ENCODE measurements at places on chromosomes 6 and 20.

DNA sequence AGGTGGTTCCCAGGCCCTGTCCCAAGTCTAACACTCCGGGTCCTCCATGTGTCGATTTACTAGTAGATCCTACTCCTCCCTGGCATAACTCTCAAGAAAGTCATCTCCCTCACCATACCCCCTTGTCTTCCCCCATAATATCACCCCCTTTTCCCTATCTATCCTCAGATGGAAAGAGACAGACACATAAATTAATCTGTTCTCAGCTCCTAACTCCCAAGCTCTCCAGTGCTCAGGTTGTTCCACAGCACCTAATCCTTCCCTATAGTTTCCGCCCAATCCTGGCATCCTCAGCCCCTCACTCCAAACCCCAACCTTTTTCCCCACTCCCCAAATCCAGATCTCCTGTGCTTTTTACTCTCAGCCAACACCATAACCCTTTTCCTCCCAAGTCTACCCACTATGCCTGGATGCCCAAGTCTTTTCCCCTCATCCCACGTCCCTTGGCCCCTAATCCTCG lies 808 bp downstream of the ILRUN start:
- no peak for DNase-seq

DNA sequence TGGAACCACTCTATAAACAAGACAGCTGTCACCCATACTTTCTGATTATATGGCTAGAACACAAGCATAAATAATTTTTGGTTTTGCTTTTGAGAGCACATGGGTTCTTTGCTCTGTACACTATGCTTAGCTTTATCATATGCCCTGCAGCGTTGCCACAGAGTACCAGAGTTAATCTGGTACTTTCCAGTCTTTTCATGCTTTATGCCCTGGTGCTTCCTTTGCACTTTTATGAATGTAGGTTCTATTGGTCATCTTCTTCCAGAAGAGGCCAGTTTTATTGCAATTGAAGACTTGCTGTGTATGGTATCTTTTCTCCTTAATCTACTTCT lies 20.8 kb downstream of the SHLD1 start:
- no peak for DNase-seq

- DNase-seq = no peak
These were observed 161.8 kb upstream of the KCNK16 start for GRCh38 chr6:39484276-39484675.

GRCh38 chr20:34334654-34335407 lies 28.2 kb upstream of the ITCH start:
- no peak for DNase-seq

DNA sequence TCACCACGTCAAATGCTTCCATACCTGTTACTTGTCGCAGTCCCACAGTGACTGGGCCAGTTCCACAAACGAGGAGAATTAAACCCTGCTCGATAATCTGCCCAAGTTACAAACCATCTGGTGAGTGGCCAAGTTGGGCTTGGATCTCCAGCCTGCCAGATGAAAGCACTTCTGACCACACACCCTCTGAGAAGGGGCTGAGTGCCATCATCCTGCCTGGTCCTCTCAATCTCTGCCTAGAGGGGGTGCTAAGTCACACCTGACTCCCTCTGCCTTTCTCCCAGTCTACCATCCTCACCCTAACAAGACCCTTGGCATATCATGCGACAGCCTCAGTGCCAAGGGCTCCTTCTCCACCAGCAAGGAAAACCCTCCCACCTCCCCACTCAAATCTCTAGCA lies 15.8 kb downstream of the RRP36 start:
- DNase-seq = no peak

DNA sequence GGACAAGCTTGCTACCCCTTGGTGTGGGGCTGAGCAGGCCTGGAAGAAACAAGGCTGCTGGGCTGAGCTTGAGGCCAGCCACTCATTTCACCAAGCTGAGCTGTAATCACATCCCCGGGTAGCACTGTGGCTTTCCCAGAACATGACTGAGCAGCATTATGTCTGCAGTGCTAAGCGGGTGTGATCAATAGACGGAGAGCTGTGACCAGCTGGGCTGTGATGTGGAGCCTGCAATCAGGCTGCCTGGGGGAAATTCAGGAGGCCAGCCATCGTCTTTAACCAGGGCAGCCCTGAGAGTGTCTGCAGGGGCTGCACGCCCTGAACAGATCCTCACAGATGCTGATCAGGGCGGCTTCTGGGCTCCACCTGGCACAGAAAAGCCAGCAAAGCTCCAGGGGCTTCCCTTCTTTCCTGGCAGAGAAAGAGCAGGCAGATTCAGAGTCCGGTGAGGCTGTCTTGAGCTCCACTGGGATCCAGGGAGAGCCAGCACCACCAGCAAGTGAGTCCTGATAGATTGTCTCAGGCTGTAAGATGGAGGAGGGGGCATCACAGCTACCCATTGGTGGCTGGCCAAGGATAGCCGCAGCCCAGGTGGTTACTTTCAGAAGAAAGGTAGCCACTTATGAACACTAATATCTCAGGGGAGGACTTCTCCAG lies 165.9 kb downstream of the NRN1 start:
- no peak for DNase-seq

- DNase-seq = no peak
These were observed 3.1 kb upstream of the BTN2A1 start for GRCh38 chr6:26454631-26455030.

DNA sequence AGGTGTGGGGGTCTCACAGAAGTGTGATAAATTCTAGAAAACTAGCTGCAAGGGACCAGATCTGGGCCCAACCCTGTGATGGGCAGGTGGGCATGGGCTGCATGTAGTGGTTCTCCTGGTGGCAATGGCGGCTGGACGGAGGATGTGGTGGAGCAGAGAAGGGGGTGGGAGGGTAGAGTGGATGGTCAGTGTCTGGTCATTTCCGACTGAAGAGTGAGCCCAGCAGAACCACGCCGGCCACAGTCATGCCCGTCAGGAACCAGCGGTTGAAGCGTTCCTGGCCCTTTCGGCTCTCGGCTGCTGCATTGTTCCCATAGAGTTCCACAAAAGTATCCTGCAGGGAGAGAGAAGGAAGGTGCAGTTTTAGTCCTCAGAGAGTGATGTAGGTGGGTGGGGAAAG lies 28.0 kb downstream of the COX4I2 start:
- DNase-seq = no peak

DNA sequence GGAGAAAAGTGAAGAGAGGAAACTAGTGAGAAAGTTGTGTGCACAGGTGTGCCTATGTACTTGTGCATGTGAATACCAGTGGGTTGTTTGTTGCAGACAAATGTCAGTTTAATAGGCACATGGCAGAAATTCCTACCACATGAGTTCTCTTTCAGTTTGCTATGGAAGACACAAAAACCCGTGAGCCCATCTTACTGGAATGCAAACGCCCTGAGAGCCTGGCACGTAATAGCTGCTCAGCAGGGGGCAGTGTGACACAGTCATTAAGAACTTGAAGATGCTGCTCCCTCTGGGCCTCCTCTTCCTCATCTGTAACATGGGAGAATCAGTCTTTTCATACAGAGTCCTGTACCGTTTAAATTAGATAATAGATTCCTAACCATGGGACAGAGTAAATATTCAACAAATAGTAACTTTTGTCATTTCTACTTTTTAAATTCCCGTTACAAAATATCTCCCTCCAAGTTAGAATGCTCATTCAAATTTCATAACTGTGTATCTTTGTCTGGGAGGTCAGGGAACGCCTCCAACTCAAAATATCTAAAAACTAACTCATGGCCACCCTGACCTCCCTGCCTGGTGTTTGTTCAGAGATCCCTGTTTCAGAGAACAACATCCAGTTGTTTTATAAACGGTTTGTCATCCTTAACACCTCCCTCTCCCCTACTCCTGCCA lies 802.9 kb downstream of the MAFB start:
- DNase-seq = no peak

DNA sequence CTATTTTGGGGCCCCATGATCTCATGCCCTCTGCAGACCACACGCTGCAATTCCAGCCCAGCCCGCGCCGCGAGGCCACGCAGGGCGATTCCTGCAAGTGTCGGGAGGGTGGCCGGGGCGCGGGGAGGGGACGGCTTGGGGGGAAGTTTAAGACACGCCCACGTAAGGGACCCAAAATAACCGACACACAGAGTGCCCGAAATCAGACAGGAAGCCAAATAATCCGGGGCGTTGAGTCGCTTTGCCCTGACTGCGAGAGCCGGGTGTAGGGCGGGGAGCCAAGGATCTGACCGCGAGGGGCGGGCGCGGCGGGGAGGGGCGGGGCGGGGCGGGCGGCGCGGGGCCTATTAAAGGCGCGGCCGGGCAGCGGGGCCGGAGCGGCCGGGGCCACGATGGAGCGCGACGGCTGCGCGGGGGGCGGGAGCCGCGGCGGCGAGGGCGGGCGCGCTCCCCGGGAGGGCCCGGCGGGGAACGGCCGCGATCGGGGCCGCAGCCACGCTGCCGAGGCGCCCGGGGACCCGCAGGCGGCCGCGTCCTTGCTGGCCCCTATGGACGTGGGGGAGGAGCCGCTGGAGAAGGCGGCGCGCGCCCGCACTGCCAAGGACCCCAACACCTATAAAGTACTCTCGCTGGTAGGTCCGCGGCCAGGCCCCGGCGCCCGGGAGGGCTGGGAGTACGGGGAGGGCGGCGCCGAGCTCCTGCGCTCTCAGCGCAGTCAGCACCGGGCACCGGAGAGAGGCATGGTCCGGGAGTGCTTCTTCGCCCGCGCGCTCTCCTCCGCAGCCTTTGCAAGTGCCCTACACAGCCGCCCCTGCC lies at the start of gene ENPP1:
ENPP1 (plus strand) TSS at position 377 of the 816 bp plus-strand sequence; CDS start at position 393, 16 bp downstream.
- no peak for DNase-seq
